ENCODE measurements at places on chromosomes 2 and 18.

- no peak for DNase-seq
Measured at GRCh38 chr18:24181806-24182205, 42.9 kb downstream of the CABYR start.

DNA sequence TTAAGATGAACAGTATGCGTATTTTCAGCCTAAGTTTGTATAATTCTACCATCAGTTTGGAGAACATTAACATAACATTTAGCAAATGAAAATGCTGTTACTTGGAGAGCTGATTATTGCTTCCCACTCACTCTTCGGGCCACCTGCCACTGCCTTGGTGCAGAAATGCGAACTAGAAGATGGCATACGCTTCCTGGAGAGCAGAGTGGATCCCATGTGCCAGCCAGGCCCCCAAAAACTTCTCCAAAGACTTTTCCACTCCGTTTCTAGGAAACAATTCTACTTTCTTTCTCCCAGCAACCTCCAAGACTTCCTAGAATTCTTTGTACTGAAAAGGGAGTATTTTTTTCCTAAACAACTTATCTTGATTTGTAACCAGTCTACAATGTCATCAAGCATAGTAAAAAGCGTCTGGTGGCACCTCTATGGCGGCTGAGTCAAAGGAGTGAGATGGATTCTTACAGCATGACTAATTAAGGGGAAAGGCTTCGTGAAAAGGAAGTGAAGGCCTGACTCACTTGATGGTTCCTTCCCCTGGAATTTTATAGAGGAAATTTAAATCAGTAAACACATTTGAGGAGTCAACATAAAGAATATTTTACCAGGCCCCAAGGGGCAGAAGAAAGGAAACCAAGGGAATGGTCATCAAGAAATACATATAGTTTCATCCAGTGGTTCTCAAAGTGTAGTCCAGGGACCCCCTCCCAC, 36.6 kb downstream of the FEZ2 start:
- DNase-seq = no peak

DNA sequence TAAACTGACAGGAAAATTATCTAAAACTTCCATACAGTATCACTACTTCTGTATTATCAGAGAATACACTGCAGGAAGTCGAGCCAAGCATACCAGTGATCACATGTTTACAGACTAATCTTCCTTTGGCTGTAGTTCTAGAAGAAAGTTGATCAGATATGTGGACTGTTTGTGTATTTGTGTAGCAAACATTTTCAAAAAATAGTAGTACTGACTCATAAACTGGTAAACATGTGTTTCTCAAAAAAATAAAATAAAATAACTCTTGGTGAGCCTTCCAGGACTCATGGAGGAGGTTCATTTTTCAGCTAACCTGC, 148.9 kb upstream of the SLC39A10 start:
- no peak for DNase-seq

DNA sequence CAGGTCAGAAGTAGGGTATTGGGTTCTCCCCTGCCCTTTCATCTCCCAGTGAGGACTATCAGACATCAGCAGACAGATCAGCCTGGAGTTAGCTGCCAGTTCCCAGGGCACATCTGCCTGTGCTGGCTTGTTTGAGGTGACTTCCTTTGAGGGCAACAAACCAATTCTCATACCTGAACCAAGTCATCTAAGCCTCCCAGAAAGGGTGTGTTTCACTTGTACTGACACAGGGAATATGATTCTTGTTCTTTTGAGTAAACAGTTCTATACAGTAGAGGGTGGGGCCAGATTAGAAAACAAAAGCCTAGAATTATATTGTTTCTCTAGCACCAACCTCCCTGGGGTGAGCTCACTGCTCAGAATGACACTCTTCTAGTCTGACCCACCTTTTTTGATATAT, 591.9 kb downstream of the SLC4A3 start:
- no peak for DNase-seq

GRCh38 chr2:32614084-32614483, 13.8 kb upstream of the TTC27 start:
- no peak for DNase-seq

DNA sequence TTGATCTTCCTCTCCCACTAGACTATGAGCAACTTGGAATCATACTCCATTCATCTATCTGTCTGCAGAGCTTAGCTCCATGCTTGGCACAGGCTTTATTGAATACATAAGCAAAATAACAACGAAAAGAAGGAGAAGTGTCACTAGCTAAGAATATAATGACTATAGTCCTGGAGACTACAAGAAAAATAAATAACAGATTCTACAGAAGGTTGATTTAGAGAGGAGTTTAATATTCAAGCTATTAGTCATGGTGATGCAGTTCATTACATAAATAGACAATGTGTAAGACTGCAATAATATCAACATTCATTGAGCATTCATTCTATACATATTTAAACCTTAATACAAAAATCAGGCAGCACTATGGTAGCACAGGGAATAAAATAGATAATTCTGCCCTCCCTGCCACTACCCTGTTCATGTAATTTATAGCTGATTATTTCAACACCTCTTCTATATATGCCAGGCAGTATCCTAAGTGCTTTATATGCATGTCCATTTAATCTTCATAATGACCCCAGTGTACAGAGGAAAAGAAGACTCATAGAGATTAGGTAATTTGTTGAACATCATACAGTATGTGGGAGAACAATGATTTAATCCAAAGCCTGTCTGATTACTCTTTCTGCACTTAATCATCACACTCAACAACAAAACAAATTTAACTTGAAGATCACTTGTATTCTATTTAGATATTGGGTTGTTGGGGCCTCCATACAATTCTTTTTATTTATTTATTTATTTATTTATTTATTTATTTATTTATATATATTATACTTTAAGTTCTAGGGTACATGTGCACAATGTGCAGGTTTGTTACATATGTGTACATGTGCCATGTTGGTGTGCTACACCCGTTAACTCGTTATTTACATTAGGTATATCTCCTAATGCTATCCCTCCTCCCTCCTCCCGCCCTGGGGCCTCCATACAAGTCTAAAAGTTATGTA, 165.3 kb downstream of the RNF152 start:
- no peak for DNase-seq

DNA sequence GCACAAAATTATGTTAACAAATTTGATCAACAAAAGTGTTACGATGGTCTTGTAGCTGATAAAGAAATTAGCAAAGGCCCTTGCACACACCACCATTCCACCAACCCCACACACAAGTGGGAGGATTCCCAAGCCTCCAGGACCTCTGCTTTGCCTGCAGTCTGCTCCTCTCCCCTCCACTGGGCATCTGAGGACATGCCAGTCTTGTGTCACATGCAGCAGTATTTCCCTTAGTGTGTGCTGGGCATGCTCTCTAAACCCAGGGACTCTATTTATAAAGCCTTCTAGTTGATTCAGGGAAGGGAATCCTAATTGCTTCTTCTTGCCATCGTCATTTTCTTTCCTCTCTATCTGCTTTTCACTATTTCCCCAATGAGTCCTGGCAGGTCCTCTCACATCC, 53.3 kb downstream of the KCTD18 start:
- DNase-seq = no peak

DNA sequence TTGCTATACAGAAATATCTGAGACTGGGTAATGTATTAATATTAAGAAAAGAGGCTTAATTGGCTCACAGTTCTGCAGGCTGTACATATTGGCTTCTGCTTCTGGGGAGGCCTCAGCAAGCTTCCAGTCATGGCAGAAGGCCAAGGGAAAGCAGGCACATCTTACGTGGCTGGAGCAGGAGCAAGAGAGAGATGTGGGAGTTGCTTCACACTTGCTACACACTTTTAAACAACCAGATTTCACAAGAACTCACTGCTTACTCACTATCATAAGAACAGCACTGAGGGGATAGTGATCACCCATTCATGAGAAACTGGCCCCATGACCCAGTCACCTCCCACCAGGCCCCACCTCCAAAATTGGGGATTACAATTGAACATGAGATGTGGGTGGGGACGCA, 50.6 kb downstream of the MAPRE2 start:
- no peak for DNase-seq

DNA sequence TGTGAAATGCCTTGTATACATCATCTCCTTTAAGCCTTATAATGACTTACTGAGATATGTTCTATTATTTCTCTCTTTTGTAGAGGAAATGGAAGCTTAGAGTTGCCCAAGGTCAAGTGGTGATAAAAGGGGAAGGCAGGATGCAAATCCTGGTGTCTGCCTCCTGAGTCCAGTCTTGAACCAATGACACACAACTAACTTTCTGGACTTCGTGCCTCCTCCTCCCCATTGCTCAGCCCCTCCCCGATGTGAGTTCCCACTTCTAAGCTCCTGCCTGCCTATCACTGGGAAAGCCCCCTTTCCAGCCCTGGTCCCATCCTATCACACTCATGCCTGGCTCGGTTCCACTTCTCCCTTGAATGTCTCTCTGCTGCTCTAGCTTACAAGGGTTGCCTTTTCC, 6.9 kb upstream of the CTIF start:
- DNase-seq = no peak

GRCh38 chr2:33491441-33492084, 15.1 kb downstream of the RASGRP3 start:
- DNase-seq = no peak

GRCh38 chr18:70453058-70453775, 164.4 kb downstream of the SOCS6 start:
- no peak for DNase-seq

DNA sequence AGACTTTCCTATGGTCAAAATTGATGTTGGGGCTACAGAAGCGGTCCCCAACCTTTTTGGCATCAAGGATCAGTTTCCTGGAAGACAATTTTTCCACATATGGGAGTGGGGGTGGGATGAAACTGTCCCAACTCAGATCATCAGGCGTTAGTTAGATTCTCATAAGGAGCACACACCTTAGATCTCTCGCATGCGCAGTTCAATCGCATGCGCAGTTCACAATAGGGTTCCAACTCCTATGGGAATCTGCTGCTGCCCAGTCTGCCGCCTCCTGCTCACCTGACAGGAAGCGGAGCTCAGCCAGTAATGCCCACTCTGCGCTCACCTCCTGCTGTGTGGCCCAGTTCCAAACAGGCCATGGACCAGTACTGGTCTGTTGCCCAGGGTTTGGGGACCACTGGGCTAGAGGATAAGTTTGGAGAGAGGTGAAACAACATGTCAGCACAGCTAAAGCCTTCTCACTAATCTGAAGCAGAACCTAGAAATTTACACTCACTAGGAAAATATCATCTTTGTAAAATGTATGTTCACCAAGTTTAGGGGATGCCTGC, 410.8 kb upstream of the ZNF804A start:
- no peak for DNase-seq

GRCh38 chr18:361941-362310, 94.1 kb upstream of the THOC1 start:
- DNase-seq = no peak

DNA sequence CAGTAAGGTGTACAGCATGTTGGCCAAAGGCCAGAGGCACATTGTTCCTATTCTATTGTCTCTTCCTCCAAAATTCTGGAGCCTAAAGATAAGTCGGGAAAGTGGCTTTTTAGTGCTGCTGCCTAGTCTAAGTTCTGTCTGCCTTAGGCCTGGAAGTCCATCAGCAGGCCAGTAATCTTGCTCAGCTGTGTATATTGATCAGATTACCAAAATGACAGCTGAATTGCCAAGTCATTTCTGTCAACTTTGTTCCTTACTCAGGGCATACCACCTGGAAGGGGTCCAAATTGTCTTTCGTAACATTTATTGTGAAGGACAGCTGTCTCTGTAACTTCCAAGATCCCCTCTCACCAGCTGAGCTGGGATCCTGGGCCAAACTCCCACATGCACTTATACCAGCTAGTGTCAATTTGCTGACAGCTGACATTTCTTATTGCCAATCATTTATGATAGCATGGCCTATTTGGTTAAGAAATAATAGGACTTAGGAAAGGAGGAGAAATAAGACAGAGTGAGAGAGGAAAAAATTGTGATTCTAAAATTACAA, 116.8 kb upstream of the FSHR start:
- no peak for DNase-seq

- no peak for DNase-seq
Measured at GRCh38 chr2:7154656-7155055, 237.4 kb downstream of the RNF144A start.

DNA sequence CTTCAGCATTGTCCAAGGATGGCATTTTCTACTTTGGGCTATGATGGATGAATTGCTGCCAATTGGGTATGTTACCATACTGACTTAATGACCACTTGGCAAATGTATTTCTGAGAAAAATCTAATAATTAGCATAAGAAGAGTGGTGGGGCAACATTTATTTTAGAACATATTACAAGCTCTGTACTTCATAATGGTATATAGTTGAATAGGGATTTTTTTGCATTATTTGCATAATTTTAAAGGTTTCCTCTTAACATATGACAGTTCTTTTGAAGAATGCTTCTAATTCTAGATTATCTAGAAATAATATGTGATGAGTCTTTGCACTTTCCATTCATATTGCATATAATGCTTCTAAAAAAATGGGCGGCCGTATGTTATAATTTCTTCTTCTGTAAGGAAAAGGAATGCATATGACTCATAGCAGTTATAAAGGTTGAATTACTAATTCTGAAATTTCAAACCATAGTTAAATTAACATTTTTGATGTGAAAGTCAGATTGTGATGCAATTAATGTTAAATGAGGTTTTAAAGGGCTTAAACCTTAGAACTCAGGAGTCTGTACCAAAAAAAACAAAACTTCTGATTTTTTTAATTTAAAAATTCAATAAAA, 1652.3 kb upstream of the SLC39A10 start:
- DNase-seq = no peak

- no peak for DNase-seq
Measured at GRCh38 chr2:44275927-44276303, 635 bp downstream of the SLC3A1 start.

GRCh38 chr2:142042536-142043199, 88.1 kb downstream of the LRP1B start:
- DNase-seq = no peak

GRCh38 chr2:44071454-44072046, 75.8 kb upstream of the LRPPRC start:
- DNase-seq = no peak

DNA sequence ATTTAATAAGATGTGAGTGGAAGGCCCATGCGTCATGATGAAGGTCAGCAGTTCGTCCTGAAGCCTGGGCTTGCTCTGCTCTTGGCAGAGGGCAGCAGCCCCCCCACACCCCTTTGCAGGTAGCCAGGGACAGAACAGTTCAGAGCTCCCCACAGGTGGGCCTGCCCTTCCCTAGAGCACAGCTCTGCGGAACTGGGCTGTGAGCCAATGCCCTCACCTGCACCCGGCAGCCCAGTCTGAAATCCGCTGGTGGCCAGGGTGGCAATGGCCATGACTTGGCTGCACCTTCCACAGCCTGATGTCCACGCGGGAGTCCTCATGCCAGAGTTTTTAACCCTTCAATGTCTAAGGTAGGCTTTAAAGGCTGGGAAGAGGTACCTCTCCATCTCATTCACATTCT, 136.7 kb downstream of the ACKR3 start:
- DNase-seq = no peak

DNA sequence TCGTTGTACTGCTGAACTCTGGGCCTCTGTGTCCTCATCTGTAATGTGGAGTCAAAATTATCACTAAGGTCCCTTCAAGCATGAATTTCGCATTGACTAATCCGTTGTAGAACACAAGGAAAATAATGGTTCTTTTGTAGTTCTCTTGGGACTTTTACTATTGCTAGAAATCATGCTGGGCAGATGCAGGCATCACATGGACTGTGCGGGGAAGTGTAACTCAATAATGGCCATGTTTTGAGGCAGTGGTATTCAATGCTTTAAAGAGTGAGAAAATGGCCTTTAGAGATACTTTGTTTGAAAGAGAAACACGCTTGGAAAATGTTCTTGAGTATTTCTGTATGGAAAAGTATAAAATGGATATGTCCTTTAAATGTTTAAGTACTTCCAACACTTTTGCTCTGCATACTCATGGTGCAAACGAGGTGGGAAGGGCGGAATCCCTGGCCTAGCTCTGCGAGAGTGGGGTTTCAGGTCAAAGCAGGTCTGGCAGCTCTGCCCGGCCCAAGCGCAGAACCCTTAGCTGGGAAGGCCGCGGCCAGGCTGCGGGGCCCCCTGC, 117.3 kb upstream of the MSTN start:
- no peak for DNase-seq
